NCI-H146 (cell line): ENCODE measurements at places on chromosomes 16 and 17.
A peak's percentile ranks its signal among the peaks of the same experiment; 100 is the strongest.

GRCh38 chr17:29004081-29004692 is 1.6 kb downstream of the SEZ6 start:
- DNase-seq, result no peak

- peak; percentile 89 for DNase-seq
Observed at GRCh38 chr17:75010683-75011400, 1.6 kb upstream of the MRPL58 start.

DNA sequence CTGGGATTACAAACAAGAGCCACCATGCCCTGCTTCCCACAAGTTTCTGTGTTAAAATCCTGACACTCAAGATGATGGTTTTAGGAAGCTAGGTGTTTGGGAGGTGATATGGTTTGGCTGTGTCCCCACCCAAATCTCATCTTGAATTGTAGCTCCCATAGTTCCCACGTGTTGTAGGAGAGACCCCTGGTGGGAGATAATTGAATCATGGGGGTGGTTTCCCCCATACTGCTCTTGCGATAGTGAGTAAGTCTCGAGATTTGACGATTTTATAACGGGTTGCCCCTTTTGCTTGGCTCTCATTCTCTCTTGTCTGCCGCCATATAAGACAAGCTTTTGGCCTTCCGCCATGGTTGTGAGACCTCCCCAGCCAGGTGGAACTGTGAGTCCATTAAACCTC is 17.2 kb upstream of the SMG1 start:
- DNase-seq, result no peak

GRCh38 chr17:18261146-18261515 is 669 bp downstream of the MIEF2 start:
- DNase-seq, result peak; percentile 38

- no peak for DNase-seq
Observed at GRCh38 chr17:15023589-15024336, 241.4 kb downstream of the PMP22 start.

DNA sequence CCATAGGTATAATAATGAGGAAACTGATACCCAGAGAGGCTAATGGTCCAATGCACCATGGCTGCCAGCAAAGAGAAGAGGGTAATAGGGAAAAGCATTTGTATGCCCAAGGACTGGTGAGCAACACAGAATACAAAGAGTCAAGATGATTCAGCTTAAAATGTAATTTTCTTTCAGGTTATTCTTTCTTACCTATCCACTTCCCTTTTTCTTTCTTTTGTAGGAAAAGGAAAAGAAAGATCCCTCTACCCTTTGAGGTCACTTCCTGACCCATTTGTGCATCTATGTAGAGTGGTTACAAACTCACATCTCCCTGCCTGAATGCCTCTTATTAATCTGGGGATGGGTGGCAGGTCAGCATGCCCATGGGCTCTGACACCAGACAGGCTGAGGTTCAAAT is 3.5 kb upstream of the PLCG2 start:
- no peak for DNase-seq
